Substantia nigra (tissue), 51 donors: ENCODE measurements at places on chromosomes 5 and 9.
A peak's percentile ranks its signal among the peaks of the same experiment; 100 is the strongest.

GRCh38 chr5:1515311-1515920 lies 8.3 kb downstream of the LPCAT1 start:
- no peak for DNase-seq

DNA sequence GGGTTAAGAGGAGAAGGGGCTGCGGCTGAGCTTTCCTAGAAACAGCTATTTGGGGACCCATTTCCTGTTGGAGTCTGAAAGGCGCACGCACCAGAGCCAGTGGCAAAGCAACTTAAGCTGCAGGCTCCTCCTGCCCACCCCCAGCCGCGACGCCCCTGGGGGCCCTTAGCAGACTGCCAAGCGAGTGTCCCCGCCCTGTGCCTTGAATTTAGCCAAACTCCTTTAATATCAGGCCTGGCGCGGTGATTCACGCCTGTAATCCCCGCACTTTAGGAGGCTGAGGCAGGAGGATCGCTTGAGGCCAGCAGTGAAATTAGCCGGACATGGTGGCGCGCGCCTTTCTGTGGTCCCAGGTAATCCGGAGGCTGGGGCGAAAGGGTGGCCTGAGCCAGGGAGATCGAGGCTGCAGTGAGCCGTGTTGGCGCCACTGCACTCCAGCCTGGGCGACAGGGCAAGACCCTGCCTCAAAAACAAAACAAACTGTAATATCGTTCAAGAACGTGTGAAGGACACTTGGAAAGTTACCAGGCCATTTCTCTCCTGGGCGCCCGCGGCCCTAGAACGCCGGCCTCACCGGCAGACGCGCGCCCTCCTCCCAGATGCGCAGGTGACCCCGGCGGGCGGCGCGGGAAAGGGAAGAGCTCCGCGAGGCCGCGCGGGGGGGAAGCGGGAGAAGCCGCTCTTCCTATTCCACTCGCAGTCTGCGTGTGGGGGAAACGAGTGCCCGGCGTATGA lies 1.0 kb upstream of the F2R start:
- no peak for DNase-seq

DNA sequence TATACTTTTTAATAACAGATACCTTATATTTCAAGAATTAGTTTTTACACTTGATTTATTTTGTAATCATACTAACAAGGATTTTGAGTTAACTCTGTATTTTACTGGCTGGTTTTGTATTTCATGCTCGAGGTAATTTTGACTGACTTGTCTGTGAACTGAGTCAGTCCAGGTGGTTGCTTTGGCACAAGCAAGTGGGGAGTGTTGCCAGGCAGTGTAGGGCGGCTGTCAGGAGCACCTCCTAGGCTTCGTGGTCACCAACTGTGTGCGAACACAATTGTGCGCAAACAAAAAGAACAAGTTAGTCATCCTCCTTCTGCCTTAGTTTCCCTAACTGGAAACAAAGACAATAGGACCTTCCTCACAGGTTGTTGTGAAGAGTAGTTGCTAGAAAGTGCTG lies 286.3 kb downstream of the ADGRV1 start:
- DNase-seq: no peak

- DNase-seq: no peak
These were observed 12.0 kb upstream of the TOR2A start for GRCh38 chr9:127746959-127747569.

GRCh38 chr5:83377131-83377865 lies 94.2 kb upstream of the VCAN start:
- no peak for DNase-seq

GRCh38 chr5:1091632-1092031 lies 20.2 kb downstream of the SLC12A7 start:
- DNase-seq: no peak

GRCh38 chr9:16023446-16023845 lies 470.6 kb downstream of the CCDC171 start:
- no peak for DNase-seq

DNA sequence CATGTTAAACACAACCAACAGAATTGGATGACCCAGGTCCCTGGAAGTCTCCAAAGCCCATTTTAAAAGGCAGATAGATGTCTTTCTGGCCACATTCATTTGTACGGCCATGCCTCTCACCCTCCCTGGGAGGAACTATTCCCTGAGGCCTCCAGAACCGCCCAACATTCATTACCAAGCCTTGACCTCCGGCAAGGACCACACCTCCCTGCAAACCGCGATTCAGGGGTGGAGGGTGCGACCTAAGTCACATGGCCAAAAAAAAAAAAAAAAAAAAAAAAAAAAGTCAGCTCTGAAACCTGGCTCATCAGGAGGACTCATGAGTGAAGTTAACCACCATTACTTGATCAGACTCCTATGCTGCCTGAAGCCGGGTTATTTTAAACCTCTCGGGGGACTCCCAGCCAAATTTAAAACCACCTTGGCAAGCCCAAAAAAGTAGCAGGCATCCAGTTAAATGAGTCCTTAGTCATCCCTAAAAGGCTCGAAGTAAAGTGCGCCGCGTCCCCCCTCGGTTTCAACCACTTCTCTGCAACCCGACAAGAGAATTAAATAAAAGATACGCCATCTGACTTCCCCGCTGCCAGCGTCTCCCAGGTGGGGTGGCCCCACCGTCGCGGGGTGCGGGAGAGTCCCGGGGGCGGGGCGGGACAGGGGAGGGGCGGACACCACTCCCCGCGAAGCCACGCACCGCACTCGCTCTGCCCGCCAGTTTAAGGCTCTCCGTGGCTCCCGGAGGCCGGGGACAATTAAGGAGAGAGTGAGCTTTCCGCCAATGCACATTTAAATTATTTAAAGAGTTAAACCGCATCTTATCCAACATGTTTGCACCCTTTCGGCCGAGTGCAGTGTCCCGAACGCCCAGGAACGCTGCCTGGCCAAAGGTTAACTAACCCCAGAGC lies 2.3 kb downstream of the KLF9 start:
- DNase-seq: peak; percentile 54

GRCh38 chr9:22111954-22112247 lies 102.8 kb upstream of the CDKN2B start:
- no peak for DNase-seq

- DNase-seq: no peak
These were observed at the start of gene PTGER4 for GRCh38 chr5:40679913-40680681. PTGER4 (plus strand) TSS chr5:40679915; CDS start chr5:40680994, 1,079 bp downstream.

GRCh38 chr9:92762781-92763708 lies 1.6 kb downstream of the BICD2 start:
- DNase-seq: no peak

DNA sequence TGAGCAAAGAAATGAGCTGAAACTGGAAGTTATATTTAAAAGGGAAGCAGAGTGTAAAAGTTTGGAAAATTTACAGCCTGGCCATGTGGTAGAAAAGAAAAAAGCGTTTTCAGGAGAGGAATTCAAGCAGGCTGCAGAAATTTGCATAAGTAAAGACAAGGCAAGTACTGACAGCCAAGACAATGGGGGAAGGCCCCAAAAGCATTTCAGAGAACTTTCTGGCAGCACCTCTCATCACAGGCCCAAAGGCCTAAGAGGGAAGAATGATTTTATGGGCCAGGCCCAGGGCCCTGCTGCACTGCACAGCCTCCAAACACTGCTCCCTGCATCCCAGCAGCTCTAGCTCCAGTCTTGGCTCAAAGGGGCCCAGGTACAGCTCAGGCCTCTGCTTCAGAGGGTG lies 169.7 kb downstream of the GLIS3 start:
- DNase-seq: no peak

GRCh38 chr5:91182763-91183162 lies 200.4 kb downstream of the ARRDC3 start:
- DNase-seq: no peak

DNA sequence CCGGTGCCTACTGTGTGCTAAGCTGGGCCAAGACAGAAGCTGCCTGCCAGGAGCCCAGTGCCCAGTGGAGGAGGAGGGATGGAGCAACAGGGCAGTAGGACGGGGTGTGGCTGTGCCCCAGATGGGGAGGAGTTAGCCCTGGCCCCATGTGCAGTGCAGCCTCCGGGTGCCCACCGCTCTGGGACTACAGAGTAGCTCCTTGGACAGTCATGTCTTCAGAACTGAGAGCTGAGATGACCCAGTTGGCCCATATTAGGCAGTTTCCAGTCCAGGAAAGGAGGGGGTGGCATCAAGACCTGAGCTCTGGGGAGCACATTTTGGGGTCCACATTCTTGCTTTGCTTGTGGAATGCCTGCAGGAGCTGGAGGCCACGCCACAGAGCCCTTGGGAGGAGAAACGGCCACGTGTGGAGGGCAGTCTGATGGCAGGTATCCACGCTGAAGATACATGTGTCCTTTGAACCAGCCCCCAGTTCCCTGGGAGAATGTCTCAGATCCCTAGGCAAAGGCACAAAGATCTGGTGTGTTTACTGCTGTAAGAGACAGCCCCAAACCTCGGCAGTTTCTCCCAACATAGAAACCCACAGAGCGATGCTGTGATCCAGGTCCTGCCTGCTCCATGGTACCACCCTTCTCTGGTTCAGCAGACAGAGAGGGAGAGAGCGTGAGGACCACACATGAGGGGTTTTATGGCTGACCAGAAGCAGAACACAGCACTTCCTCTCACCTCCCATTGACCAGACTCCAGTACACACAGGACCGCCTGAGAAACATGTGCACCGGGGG lies 46.8 kb upstream of the FCN1 start:
- no peak for DNase-seq

- no peak for DNase-seq
These were observed 1.7 kb upstream of the PSAT1 start for GRCh38 chr9:78295177-78295575.

DNA sequence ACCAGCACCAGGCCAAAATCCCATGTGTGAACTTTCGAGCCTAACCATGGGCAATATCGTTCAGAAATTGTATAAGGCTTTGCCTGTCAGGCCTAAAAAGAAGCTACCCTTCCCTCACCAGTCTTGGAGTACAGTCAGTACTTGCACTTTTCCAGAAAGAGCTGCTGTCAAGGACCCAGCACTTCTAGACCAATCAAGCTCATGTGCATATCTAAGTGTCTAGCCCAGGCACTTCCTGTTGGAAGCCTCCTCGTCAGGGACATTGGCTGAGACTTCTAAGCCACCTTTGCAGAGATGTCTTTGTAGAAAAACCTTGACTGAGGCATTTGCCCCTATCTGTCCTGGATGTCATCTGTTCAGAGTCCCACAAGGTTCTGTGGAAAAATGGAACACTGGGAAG lies 1930.5 kb downstream of the EFNA5 start:
- no peak for DNase-seq
